Stimulated activated CD4-positive, alpha-beta T cell treated with anti-CD3 and anti-CD28 coated beads, Interleukin-4, amount 100 ng/mL, for 24 hours (primary cell): ENCODE measurements at places on chromosomes 2 and 18.

DNA sequence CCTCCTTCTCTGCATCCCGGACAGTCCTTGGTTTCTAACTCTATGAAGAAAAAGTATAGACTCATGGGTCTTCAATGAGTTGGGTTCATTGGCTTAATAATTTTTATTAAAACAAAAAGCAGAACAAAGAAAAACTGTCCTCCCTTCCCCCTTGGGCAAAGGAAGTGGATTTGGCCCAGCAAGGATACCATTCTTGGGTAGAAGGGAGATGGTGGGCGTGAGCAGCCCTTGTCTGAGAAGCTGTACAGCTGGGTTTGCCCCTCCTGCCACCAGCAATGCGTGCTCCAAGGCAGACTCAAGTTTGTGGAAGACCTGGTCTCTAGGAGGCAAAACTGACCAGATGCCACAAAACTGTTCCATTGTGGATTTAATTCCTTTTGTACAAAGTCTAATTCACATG is 12.7 kb downstream of the PCARE start:
- DNase-seq: no peak

DNA sequence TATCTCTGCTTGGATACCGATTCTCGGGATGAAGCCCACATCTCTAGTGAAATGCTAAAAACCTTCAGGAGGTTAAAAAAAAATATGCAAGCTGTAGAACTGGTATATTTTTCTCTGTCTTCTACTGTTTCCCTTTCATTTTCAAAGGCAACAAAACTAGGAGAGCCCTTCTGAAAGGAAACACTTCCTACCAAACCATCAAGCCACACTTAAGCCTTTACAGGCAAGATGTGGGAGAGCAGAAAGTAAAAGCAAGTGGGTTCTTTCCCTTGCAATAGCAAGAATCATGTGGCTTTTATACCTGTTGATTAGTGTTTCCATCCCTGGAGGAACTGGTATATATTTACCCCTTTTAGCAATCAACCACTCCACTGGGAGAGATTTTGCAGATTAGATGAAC is 147.9 kb upstream of the ACAA2 start:
- no peak for DNase-seq

- no peak for DNase-seq
These were observed 160.5 kb downstream of the ZFP36L2 start for GRCh38 chr2:43065871-43066270.

DNA sequence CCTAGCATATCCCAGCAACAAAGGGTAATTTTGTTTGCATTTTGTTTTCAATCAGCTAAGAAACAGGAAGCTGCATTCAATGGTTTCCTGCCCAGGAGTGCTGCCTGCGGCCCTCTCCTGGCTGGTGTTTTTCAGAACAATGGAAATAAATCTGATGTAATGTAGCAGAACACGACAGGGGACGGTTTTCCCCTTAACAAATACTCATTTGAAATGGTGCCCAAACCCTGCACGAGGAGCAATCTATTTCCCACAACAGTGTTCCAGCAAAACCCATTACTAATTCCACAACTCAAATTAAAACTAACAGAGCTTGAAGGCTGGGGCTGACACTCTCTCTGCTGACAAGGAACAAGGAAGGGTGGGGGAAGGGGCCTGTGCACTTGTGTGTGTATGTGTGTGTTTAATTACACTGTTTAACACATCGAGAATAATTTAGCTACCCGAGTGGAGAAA is 8.7 kb downstream of the CAPN13 start:
- DNase-seq: no peak

DNA sequence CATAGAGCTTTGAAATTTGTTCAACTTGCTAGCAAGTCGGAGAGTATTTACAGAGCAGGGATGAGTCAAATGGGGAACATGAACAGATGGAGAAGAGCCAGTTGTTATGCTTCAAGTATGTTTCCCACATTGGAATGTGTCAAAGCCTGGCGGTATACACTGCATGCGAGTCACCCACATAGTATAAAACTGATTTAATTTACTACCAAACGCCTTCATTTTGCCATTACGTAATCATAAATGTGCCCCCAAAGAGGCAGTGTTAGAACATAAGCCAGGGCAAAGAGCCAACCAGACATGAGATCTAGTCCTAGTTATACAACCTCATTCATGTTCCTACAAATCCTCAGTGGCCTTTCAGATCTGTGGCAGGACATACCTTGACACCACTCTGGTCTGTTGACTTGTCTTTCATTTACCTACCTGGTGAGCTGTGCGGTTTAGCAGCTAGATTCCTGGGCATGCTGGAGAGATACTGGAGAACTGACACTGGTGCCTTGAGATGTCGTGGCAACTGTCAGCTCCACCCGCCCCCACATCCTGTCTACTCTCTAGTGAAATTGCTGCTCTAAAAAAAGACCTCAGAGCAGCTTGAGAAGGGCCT is 21.7 kb upstream of the NRP2 start:
- peak; percentile 25 for DNase-seq

- DNase-seq: no peak
These were observed 66.7 kb downstream of the TMEM18 start for GRCh38 chr2:610491-610890.

- DNase-seq: no peak
These were observed 1653.2 kb downstream of the DPP10 start for GRCh38 chr2:116095636-116096035.

- no peak for DNase-seq
These were observed 5.6 kb downstream of the WNT10A start for GRCh38 chr2:218885981-218886947.

- DNase-seq: no peak
These were observed 124.8 kb downstream of the C1D start for GRCh38 chr2:67938053-67938452.

DNA sequence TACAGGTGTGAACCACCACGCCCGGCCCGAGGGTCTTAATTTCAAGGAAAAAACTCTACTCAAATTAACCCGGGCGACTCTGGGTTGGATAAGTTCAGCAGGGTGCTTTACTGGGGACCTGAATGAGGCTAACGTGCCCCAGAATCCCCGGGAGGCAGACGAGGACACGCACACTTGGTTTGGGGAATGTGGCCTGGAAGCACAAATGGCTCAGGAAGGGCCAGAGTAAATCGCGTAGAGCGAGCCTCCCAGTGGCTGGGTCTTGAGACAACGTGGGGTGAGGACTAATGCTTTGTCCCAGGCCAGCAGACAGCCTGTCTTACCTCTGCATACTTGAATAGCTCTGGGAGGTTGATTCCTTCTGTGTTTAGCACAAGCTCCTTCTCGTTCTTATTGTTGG is 75.8 kb downstream of the POLR1A start:
- DNase-seq: no peak

- DNase-seq: no peak
These were observed at the start of gene HNMT for GRCh38 chr2:137964066-137964858. Gene HNMT (plus strand): TSS chr2:137964473. CDS start chr2:137964492, 19 bp downstream.

DNA sequence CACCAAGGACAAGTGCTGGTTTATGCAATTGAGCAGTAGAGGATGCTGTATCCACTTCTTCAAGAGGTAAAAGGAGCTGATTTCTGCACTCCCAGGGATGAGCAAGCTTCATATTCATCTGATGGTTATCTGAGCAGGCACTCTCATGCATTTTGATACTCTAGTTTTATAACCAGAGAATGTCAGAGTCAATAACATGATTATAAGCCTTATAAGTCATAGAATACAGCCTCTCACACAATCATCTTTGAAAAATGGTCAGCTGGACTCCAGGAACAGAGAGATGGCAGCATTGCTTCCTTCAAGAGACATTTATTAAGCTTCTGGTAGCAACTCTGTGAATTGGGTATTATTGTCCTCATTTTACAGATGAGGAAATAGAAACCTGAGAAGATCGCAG is 167.1 kb downstream of the SLC8A1 start:
- DNase-seq: no peak

GRCh38 chr2:100653449-100654035 is 90.7 kb downstream of the PDCL3 start:
- DNase-seq: no peak

GRCh38 chr2:210617732-210618330 is 61.4 kb downstream of the CPS1 start:
- no peak for DNase-seq

DNA sequence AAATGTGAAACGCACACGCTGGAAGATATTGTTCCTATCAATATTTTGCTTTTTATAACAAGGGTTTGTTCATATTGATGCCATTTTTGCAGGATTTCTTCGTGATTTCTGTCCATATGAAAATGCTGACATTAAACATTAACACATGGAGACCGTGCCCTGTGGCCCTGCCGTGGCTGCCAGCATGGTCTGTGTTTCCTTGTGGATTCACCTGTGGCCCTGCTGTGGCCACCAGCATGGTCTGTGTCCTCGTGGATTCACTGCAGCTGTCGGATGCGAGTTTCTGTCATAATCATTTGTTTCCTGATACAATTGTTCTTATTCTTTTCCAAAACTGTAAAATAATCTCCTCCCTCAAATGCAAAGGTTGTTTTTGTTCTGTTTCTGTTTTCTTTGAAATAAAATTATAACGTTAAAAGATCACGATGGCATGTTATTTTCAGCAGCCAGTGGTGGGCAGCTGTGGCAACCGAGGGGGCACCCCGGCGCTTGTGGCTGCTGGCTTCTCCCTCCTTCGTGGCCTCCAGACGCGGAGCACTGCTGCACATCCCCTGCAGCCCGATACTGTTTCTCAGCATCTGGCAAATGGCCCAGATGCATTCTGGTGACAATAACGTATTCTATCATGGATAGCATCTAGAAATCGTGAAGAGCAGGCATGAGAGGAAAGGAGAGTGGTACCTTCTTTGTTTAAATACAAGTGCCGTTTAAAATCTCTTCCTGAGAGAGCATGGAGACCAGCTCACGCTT is 143.5 kb downstream of the PTGR3 start:
- DNase-seq: no peak

GRCh38 chr2:219309278-219309677 is at the start of gene PTPRN:
Gene PTPRN (minus strand): TSS chr2:219309401. CDS start chr2:219309332, 69 bp downstream.
- no peak for DNase-seq

GRCh38 chr2:241980193-241980592 is 110.7 kb downstream of the RTP5 start:
- DNase-seq: no peak

DNA sequence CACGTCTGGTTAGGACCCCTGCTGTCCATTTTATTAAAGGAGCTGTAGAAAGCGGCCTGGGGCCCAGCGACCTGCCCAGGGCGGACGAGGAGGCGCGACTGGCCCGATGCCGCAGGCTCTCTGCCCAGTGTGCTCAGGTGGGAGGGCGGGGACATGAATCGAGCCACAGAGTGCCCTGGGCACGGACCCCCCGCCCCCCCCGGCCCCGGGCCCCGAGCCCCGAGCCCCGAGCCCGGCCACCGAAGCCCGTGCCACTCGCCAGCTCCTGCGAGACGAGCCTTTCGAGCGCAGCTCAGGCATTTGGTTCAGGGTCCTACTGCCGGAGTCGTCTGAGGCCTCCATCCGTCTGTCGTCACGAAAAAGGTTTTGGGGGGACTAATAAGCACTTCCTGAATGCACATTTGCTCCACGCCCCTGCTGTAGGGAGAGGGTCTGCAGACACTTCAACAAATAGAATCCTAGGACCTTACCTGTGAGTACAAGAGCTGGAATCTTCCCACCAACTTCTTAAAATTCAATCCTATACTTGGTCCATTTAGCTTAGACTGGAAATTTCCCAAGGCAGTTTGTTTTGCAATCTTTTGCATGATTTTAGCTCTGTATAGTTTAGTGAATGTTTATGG is 602 bp upstream of the ADAM17 start:
- peak; percentile 28 for DNase-seq

GRCh38 chr18:6333981-6334380 is 80.7 kb downstream of the L3MBTL4 start:
- DNase-seq: no peak

DNA sequence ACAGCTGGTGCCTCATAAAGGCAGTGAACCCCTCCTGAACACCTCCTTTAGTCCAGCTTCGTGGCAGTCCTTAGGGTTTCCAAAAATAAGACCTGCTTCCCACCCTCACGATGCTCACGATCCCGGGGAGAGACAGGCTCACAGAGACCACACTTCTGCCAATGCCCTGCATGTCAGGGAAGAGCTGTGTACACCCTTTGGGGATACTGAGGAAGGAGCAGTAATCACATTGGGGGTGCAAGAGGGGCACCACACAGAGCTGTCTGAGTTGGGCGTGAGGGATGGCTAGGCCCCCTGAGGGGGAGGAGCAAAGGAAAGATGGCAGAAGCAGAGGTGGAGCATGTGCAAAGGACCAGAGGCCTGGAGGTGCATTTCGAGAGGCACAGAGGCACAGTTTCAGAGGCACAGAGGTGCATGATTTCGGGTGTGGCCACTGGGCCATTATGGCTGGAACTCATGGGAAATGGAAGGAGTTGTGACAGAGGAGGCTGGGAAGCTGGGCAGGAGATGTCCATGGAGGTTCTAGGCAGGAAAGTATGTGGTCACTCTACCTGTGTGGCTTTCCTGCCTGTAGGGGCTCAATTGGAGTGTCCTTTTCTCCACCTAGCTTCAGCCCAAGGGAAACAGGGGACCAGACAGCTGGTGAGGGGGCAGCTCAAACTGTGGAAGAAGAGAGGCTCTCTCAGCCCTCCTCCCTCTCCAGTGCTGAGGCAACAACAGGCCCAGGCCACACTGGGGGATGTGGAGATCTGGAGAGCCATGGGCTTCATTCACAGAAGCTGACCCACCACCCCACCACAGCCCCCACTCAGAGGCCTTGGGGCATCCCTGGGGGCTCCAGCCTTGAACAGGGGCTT is 115.9 kb downstream of the CAPN13 start:
- DNase-seq: no peak

DNA sequence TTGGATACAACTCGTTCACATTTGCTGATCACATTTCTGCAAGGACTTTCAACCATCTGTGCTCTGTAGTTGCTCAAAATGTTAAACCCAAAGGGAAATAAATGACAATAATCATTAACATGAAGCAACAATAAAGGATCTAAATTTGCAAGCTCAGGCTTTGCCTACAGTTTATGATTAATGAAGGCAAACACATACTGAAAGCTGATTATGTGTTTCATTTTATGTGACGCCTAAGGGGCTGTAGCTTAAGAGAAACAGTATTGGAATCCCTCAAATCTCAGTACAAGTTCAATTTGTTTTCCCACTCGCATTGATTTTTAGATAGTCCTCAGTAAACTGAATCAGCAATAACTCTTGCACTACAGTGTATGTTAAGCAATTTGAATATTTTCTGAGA is 160.3 kb upstream of the FSIP2 start:
- no peak for DNase-seq

DNA sequence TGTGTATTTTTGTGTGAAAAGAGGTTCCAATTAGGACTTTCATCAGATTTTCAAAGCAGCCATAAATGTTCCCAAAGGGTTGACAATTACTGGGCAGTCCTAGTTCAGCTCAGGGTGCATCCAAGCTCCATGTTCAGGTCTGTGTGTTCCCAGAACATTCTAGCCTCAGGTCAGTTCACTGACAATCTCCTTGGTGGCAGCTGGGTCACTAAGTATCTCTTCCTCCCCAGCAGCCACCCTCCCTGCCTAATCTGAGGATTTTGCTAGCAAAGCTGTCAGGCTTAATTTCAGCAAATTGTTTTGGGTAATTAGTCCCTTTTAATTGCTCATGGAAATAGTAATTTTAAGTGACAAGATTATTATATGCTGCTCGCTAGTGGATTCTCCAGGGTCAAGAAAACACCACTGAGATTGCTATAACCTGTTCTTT is 29.8 kb downstream of the UPP2 start:
- no peak for DNase-seq

GRCh38 chr18:12491611-12492435 is 84.1 kb downstream of the PRELID3A start:
- DNase-seq: no peak
